ENCODE measurements at places on chromosomes 7 and 10. TPM values are rescaled to one million over a fixed set of nuclear protein-coding genes. Genes with fewer than 3 reads are reported as not detected.
A peak's percentile ranks its signal among the peaks of the same experiment; 100 is the strongest.

Gene CYP2E1
- total RNA-seq, result 5.6 TPM

Gene ZNF804B
- not detected for total RNA-seq

Gene SEMA4G
- 175 TPM for total RNA-seq

Gene PHYHIPL
- total RNA-seq, result 10.1 TPM

Gene TSC22D4
- 51.2 TPM for total RNA-seq

Gene ACBD7
- total RNA-seq, result 0.70 TPM

Gene PNLIPRP1
- not detected for total RNA-seq

- no peak overlapping the region for H3K4me3 ChIP-seq
- no peaks in the 10 kb centered on the region for H3K27me3 ChIP-seq
- DNase-seq, result no peak
- peaks cover 32% of the 10 kb centered on the region for H3K4me1 ChIP-seq
These were observed 4.6 kb downstream of the DUSP5 start for GRCh38 chr10:110502072-110502845.

- no peak overlapping the region for H3K27ac ChIP-seq
- no peaks in the 10 kb centered on the region for H3K36me3 ChIP-seq
- H3K4me3 ChIP-seq, result no peak overlapping the region
These were observed 372.4 kb downstream of the SUGCT start for GRCh38 chr7:40507166-40507565.

- DNase-seq, result no peak
- H3K27ac ChIP-seq, result no peak overlapping the region
- no peaks in the 10 kb centered on the region for H3K27me3 ChIP-seq
- H3K36me3 ChIP-seq, result no peaks in the 10 kb centered on the region
- H3K4me1 ChIP-seq, result peaks cover 9% of the 10 kb centered on the region
These were observed 30.7 kb downstream of the WDR86 start for GRCh38 chr7:151379193-151379520.

- no peak overlapping the region for H3K27ac ChIP-seq
- no peaks in the 10 kb centered on the region for H3K27me3 ChIP-seq
- no peak for DNase-seq
- no peaks in the 10 kb centered on the region for H3K36me3 ChIP-seq
- no peaks in the 10 kb centered on the region for H3K4me1 ChIP-seq
- H3K4me3 ChIP-seq, result no peak overlapping the region
These were observed 680.2 kb downstream of the CCSER2 start for GRCh38 chr10:85008488-85009184.

- H3K4me3 ChIP-seq, result peak overlapping the region; percentile 70
- peak overlapping the region; percentile 82 for H3K27ac ChIP-seq
- no peaks in the 10 kb centered on the region for H3K4me1 ChIP-seq
- DNase-seq, result no peak
These were observed 1.4 kb downstream of the PHYHIPL start for GRCh38 chr10:59177836-59178235.

- no peaks in the 10 kb centered on the region for H3K36me3 ChIP-seq
- no peak overlapping the region for H3K4me3 ChIP-seq
- no peak overlapping the region for H3K27ac ChIP-seq
- H3K4me1 ChIP-seq, result no peaks in the 10 kb centered on the region
- H3K27me3 ChIP-seq, result no peaks in the 10 kb centered on the region
These were observed 31.1 kb downstream of the RTKN2 start for GRCh38 chr10:62237506-62237905.

- no peaks in the 10 kb centered on the region for H3K36me3 ChIP-seq
- no peaks in the 10 kb centered on the region for H3K4me1 ChIP-seq
- DNase-seq, result no peak
- H3K27me3 ChIP-seq, result no peaks in the 10 kb centered on the region
- no peak overlapping the region for H3K27ac ChIP-seq
- no peak overlapping the region for H3K4me3 ChIP-seq
These were observed 175.3 kb upstream of the KCTD7 start for GRCh38 chr7:66453340-66453739.
